ENCODE measurements at places on chromosomes 5 and 9.

DNA sequence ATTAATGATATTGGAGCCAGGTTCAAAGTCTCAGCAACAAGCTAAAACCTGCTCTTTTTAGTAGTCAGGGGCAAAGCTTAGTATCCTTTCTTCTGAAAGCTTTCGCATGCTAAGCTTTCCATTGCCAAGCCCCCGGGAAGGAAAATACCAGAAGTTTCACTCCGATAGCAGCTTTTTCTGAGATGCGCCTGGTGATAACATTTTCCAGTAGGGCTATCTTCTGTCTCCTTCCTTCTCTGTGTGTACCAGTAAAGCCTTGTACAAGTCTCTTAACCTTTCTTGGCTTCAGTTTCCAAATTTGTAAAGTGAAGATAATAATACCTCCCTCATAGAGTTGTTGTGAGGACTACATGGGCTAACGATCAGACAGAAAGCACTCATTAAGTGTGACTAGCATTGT is 36.7 kb downstream of the DOCK8 start:
- no peak for DNase-seq

- no peak for DNase-seq
Observed at GRCh38 chr5:164002214-164002613, 496.8 kb downstream of the MAT2B start.

- no peak for DNase-seq
Observed at GRCh38 chr5:54721116-54721515, 203.6 kb downstream of the SNX18 start.

GRCh38 chr9:125536776-125537175 is 170.2 kb downstream of the MAPKAP1 start:
- DNase-seq = no peak

DNA sequence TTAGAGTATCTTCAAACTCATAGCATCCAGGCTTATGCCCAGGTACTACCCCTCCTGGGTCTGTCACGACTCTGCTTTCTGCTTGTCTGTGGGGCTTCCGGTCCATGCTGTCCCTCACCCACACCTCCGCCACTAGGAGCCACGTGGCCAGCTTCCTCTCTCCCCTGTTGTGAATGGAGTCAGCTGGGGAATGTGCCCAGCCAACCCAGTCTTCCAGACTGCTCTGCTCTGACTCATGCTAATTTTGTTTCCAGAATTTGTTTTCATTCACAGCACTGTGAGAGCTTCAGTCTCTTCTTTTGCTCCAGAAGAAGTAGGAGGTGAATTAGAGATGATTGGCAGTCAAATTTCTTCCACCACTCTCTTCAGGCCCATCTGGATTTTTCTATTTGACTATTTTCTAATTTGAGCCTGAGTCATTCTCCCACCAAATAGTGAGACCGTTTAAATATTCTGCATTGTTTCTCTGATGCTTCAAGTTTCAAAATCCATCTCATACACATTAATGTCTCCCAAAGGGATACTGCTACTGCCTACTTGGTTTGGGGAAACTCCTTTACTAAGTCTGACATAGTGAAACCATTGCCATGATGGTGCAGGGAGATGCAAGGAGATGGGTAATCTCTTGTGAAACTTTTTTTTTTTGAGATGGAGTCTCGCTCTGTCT is 424.1 kb upstream of the KIF2A start:
- DNase-seq = no peak

DNA sequence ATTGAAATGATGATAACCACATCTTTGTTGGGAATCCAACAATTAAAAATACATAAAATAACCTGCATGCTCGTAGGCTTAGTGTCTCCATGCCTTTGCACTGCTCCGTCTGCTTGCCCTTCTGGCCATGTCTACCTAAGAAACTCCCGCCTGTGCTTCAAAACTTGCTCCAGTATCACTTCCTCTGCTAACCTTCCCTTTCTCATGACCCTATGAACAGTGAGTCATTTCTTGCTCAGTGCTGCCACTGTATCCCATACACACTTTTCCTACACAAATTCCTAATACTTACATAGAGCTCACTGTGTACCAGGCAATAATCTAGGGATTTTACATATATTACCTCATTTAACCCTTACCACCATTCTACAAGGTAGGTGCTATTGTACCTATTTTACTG is 33.5 kb downstream of the TMEM245 start:
- DNase-seq = no peak

Data from foreskin fibroblast (primary cell).